Dermis blood vessel endothelial cell (primary cell): ENCODE measurements at places on chromosomes 6 and 20. TPM values are rescaled to one million over a fixed set of nuclear protein-coding genes. Genes with fewer than 3 reads are reported as not detected.

- DNase-seq, result no peak
These were observed 458.0 kb downstream of the DOK5 start for GRCh38 chr20:54933212-54933904.

DNA sequence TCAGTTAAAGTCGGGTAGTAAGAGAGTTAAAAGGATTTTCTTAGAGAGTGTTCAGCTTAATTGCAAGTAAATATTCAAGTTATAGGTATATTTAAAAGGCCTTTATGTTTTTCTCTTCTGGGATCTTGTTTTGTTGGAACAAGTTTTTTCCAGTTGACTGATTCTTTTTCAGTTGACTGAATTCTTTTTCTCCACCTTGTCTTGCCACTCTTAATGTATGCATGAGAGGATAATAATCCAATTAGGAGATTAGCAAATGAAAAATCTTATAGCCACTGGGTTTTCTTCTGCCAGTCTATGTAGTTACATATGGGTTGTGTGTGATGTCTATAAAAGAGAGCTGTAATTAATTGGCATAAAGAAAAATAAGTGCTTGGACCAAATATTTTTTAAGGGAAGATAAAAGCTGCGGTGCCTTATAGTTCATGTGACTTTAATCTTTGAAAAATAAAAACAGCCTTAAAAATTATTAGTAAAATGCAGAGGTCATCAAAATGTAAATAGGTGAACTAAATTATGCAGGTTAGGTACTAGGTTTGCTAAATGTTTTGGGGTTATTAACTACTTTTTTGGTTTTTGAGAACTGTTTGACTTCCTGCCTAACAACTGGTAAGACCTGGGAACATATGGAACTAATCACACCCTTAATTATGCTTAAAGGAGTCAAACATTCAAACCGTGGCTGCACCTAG, 367.2 kb downstream of the HTR1B start:
- DNase-seq, result no peak

- DNase-seq, result no peak
These were observed 8.9 kb upstream of the TNFRSF6B start for GRCh38 chr20:63687419-63688178.

DNA sequence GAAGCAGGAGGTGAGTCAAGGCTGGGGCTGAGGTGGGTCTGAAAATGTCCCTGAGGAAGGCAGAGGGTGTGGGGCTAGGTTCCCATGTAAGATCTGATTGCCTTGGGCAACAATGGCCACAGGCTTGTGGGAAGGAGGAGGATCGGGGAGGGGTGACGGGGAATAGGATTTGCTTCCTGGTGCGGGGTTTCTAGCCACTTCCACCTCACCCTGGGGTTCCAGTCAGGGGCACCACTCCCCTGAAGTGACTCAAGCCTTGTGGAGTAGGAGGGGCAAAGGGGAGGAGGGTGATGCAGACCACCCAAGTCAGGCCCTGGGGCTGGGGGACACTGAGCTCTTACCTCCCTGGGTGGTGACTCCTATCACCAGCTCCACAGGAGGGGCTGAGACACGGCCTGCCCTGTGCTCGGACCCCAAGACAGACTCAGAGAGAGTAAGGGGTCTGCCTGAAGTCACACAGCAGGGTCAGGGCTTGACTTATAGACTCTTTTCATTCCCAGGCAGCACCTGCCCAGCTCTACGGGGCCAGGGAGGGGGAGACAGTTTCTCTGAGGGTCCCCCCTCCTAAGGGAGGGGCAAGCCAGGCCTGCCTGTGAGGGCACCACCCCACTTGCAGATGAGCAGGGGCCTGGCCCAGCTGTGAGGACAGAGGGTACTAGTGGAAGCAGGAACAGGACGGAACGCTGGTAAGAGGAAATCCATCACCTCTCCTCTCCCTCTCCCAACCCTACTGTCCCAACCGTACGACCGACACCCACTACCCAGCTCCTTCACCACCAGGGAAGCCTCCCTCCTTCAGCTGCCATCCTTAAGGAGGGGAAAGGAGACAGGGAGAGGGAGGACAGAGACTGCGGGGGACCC, 12.4 kb upstream of the SPDEF start:
- no peak for DNase-seq

- no peak for DNase-seq
These were observed 25.4 kb downstream of the ZFP64 start for GRCh38 chr20:52166150-52166549.

DNA sequence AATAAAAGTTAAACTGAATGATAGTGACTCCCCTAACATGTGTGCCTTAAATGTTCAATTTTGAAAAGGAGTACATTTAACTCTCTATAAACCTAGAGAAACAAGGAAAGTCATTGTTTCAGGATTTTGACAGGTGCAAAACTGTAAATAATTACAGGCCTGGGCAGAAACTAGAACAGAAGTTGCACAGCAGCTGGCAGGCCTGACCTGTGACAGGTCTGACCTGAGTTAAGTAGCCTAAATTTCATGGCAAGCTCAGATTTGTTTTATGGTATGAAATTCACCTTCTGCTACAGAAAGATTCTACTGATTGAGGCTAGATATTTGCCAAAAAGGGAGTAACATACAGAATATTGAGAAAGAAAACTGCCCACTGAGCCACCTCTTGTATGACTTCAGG, 166.1 kb downstream of the CDKAL1 start:
- no peak for DNase-seq

SIRPD gene
- total RNA-seq, result not detected in 2 replicates

DNA sequence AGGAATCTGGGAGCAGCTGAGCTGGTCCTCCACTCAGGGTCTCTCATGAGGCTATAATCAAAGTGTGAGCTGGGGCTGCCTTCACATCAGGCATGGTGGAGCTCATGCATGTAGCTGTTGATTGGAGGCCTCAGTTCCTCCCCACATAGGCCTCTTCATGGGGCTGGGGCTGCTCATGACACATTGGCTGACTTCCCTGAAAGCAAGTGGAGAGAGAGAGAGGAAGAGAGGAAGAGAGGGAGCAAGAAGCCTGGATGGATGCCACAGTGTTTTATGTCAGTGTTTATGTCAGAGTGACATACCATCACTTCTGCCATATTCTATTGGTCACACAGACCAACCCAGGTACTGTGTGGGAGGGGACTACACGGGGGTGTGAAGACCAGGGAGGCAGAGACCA, 43.8 kb downstream of the EYA2 start:
- no peak for DNase-seq

GRCh38 chr6:114862819-114863218, 520.0 kb upstream of the HS3ST5 start:
- DNase-seq, result no peak

- DNase-seq, result no peak
These were observed 149.7 kb downstream of the MRPL14 start for GRCh38 chr6:43977404-43978111.

- DNase-seq, result peak; percentile 81
These were observed 13.0 kb downstream of the RPP21 start for GRCh38 chr6:30357678-30358540.

AVP gene
- total RNA-seq, result not detected in 2 replicates

- no peak for DNase-seq
These were observed 65.8 kb upstream of the PTCHD4 start for GRCh38 chr6:48176645-48177308.

GRCh38 chr20:17556837-17557674, 12.8 kb upstream of the DSTN start:
- peak; percentile 65 for DNase-seq

- DNase-seq, result no peak
These were observed 7.8 kb upstream of the NR2E1 start for GRCh38 chr6:108157981-108158525.

DNA sequence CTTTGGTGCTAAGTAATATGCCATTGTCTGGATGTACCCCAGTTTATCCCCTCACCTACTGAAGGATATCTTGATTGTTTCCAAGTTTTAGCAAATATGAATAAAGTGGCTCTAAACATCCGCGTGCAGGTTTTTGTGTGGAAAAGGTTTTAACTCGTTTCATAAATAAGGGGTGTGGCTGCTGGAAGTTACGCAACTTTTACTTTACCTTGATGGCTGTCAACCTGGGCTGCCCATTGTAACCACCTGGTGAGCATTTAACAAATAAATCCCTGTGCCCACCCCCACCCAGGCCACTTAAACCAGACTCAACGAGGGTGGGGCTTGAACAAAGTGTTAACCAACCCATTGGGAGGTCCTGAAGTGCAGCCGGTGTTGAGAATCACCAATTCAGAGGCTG, 187.8 kb downstream of the NRN1 start:
- DNase-seq, result no peak

DNA sequence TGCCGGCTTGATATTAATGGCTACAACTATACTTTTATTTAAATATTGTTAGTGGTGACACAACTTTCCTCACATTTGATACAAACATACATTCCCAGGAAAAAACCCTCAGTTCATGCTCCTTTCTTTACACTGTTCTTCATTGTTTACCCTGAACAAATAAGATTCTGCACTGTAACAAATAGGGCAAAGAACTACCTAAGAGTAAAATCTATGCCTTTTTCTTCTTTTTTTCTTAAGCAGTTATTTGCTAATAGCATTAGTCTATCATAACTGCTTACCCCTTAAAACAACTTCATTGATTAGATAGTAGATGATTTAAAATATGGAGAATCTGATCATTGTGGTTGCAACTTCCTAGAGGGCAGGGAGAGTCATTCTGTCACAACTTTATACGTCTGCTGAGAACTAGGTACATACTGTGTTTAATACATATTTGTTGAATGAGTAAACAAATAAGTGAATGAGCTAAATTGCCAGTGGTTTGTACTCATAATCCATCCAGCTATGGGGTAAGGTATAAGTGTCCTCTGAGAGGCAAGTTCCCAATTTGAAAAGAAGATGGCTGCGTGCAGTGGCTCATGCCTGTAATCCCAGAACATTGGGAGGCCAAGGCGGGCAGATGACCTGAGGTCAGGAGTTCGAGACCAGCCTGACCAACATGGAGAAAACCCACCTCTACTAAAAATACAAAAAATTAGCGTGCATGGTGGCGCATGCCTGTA, 161.0 kb downstream of the CDK19 start:
- DNase-seq, result no peak

ZBTB9 gene
- total RNA-seq, result 5.5 and 6.3 TPM in 2 replicates

DNA sequence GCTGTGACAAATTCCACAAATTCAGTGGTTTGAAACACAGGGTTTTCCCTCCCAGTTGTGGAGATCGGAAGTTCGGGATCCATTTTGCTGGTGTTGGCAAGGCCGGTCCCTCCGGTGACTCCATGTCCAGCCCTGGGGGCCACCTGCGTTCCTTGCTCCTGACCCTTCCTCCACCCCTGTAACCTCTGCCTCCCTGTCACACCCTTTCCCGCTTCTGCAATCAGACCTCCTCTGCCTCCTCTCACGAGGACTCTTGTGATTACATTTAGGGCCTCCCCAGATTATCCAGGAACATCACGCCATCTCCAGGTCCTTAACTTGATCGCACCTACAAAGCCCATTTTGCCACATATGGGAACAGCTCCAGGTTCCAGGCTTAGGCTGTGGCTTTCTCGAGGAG, 12.5 kb downstream of the RPS6KA2 start:
- no peak for DNase-seq

GRCh38 chr20:25324412-25324811, 66.2 kb downstream of the ABHD12 start:
- no peak for DNase-seq
